ENCODE measurements at places on chromosomes 4 and X.

GRCh38 chrX:30576881-30577280, 685 bp downstream of the TASL start:
- DNase-seq, result no peak

GRCh38 chr4:144646523-144647094, 653 bp downstream of the HHIP start:
- DNase-seq, result peak; percentile 50

DNA sequence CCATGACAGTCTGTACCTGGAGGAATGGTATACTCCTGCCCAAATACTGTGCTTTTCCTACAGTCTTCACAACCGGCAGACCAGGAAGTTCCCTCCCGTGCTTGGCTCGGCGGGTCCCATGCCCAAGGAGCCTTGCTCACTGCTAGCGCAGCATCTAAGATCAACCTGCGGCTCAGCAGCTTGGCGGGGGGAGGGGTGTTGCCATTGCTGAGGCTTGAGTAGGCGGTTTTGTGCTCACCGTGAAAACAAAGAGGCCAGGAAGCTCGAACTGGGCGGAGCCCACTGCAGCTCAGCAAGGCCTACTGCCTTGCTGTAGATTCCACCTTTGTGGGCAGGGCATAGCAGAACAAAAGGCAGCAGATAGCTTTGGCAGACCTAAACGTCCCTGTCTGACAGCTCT, 152.7 kb downstream of the TEX11 start:
- no peak for DNase-seq

DNA sequence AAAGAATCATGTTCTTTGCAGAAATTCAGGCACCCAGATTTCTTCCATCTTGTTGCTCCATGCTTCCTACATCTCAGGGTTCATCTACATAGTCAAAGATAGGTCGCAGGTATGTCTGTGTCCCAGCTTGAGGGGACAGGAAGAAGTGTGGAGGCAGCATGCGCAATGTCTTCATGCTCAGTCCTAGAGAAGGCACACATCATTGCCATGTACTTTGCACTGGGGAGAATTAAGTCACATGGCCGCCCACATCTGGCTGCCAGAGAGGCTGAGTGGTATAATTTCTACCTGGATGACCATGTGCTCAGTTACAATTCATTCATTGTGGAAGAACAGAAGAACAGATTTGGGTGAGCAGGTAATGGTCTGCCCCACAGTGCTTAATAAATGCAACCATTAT, 54.1 kb downstream of the GAB1 start:
- DNase-seq, result no peak

DNA sequence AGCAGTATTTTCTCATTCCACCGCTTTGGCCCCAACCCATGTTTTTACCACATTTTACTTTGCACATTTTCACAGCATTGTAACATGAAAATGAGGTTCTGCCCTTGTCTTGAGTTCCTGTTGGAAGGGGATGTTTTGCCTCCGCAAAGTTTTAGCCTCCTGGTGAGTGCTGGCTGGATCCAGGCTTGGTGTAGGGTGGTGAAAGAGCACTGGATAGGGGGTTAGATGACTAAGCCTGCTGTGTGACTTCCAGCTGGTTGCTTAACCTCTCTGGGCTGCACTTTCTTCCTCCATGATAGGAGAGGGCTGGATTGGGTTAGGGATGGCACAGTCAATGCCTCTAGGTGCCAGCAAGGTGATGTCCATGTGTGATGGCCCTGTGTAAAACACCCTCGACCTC, 28.9 kb downstream of the CYTL1 start:
- peak; percentile 57 for DNase-seq

DNA sequence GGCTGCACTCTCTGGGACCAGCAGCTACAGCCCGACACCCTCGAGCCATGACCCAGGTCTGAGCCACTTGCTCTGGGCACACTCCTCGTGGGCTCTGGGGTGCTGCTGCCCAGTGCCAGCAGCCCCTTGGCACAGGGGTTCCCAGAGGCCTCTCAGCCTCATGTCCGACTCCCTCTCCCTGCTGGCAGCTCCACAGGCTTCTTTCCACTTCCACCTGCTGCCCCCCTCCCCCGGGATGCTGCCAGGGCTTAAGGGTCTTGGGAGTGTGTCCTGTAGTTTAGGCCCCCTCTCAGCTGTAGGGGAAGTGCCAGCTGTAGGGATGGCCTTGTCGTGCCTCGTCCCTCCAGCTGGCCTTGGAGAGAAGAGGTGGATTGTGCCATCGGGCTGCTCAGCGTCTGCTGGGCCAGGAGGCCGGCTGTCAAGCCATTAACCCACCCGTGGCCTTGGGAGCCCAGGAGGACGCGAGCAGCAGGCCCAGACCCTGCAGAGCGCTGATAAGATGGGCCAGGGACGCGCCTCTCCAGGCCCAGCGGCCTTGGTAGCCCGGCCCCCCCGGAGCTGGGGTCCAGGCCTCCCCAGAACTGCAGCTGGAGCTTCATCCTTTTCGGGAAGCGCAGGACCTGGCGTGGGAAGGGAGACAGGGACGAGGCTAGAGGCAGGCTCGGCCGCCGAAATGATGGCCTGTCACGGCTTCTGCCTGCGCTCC, 1.0 kb upstream of the USP27X start:
- no peak for DNase-seq

DNA sequence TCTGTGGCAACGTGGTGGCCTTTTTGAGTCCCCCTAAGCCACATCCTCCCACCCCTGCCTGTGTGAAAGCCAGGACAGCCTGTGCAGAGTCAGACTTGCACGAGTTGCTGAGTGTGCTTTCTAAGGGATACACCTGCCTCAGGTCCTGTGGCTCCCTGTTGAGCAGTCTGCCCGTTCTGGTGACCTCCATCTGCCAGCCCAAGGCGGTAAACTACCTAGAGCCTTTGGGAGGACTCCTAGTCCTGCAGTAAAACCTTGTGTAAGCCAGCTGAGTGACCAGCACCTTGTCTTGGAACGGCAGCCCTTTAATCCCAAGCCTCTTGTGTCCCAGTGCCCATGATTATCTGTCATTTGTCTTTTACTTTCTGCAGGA, 69.3 kb downstream of the NBDY start:
- DNase-seq, result no peak

GRCh38 chr4:173919196-173919595, 364.3 kb downstream of the FBXO8 start:
- DNase-seq, result no peak

- no peak for DNase-seq
Measured at GRCh38 chrX:20995829-20996228, 378.4 kb upstream of the CNKSR2 start.
